ENCODE measurements at places on chromosomes 7 and 10.

GRCh38 chr7:132576721-132577085, 433 bp upstream of the PLXNA4 start:
- DNase-seq, result no peak

DNA sequence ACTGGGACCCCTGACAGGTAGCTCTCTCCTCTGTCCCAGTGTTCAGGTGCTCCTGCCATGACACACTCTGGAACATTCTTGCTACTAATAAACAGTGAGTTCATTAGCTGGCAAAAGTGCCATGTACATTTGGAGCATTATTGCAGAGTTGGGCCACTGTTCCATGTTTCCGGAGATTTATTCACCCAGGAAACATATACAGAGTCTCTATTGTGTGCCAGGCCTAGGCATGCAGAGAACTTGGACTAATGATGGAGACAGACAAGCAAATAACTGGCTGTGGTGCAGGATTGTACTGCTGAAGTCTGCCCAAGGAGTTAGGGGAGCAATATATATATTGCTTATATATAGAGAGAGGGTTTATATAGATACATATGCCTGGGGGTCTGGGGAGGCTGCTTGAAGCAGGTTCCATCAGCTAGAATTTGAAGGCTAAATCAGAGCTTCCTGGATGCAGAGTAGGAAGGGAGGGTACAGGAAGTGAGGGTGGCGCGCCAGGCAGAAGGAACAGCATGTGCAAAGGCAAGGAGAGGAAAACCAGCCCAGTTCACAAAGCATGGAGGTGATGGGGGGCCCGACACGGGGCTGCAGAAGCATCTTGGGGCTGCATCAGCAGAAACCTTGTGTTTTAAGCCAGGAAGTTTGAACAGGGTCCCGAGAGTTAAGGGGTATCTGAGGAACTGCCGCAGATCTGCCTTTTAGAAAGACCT, 22.7 kb upstream of the EEPD1 start:
- DNase-seq, result no peak

- DNase-seq, result no peak
These were observed 178.2 kb upstream of the NAMPT start for GRCh38 chr7:106462914-106463482.

- DNase-seq, result no peak
These were observed 391.2 kb downstream of the PHTF2 start for GRCh38 chr7:78189762-78190161.

DNA sequence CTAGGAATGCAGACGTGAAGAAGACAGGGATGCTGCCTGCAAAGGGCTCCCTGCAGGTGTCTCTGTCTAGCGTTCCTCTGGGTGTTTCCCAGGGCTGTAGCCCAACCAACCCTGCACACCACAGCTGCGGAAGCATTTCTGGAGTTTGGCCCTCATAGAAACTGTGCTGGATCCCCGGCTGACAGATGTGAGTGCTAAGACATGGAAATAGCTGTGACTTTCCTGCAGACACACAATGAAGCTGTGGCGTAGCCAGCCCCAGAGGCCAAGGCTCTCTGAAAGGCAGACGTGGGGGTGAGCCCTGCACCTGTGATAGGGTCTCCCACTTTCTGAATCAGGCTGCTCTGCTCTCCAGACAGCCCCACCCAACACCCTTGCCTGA, 44.8 kb downstream of the ADCYAP1R1 start:
- DNase-seq, result no peak

- DNase-seq, result no peak
These were observed 13.0 kb upstream of the HUS1 start for GRCh38 chr7:47992446-47992845.

DNA sequence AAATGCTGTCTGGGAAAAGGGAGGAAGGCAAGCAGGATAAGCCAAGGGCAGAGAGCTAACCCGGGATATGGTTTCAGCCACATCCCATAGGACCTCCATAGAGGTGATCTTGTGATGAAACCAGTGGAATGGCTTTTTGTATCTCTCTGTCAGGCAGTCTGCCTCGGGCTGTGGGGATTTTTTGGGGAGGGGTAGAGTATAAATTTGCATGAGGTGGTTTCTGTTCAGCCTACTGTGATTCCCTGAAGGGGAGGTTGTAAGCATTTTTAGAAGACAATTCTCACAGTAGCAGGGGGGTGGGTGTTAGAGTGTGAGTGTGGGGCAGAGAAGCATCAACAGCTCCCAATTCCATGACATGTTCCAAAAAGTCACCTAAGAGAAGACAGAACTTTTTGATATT, 11.8 kb downstream of the OR9A2 start:
- no peak for DNase-seq

- no peak for DNase-seq
These were observed 458.2 kb upstream of the KLF6 start for GRCh38 chr10:4243169-4243568.

DNA sequence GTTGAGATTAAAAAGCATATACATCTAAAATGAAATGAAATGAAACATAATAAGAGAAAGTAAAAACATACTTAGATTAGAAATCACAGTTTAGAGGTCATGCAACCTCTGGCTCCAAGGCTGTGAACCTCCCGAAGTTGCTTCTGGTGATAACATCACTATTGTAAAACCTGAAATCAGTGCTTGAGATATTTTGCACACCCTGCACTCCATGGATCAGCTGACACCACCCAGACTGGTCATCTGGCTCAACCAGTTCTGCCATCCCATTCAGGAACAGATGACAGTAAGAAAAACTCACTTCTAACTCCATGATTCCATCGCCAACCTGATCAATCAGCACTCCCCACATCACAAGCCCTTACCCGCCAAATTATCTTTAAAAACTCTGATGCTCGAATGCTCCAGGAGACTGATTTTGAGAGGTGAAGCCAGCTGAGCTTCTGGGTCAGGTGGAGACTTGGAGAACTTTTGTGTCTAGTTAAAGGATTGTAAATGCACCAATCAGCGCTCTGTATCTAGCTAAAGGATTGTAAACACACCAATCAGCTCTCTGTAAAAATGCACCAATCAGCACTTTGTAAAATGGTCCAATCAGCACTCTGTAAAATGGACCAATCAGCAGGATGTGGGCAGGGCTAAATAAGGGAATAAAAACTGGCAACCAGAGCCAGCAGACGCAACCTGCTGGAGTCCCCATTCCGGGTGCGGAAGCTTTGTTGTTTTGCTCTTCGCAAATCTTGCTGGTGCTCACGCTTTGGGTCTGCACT, 162.6 kb upstream of the MAGI2 start:
- DNase-seq, result no peak

DNA sequence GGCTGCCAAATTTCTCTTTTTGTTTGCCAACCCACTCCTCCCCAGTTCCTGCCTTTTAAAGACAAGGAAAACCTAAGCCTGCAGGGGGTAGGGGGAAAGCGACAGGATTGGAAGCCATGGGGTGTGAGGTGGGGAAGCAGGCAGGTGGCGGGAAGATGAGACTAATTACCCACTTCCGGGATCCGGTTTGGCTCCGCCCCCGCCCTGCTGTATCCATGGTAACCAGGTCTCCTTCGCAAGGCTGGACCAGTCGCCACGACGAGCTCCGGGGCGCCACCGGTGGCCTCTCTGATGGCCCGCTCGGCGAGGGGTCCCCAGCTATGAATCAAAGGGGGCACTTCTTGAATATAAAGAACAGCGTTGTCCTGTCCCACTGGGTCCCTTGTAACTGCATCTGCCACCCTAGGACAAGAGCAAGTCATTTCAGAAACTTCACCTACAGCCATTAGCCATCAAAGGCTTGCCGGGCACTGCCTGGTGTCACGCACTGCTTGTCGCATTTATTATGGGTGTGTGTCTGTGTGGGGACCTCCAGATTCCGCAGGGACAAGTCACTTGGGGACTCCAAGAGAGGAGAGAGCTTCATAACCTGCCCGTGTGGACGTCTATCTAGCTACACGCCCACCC, 55.4 kb upstream of the LMTK2 start:
- DNase-seq, result no peak

- DNase-seq, result no peak
These were observed 43.5 kb upstream of the TCERG1L start for GRCh38 chr10:131355056-131355455.

- no peak for DNase-seq
These were observed 141.8 kb upstream of the C1QL3 start for GRCh38 chr10:16663444-16663843.

DNA sequence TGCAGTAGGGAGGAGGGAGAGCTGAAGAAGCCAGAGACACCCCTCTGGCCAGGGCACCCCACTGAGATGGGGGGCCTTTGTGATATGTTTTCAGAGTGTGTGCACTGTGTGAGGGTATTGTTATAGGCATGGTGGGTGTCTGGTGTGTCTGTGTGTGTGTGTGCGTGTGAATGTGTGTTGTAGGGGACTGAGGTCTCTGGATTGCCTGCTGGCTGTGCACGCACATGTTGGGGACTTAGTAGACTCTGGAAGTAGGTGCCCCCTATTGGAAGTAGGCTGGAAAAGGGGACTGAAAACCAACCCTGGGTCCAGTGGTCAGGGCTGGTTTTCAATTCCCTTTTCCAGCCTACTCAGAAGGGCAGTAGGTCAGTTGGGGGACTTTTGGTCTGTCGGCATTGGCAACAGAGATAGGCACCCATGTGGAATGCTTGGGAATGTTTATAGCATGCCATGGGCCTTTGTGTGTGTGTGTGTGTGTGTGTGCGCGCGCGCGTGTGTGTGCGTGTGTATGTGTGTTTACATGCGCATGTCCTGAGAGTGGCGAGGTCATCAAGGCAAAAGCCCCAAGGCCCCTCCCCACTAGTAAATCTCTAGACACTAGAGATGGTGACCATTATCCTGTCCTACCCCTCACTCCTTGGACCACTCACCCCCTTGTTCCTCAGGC, 78.8 kb downstream of the HIF1AN start:
- DNase-seq, result no peak

DNA sequence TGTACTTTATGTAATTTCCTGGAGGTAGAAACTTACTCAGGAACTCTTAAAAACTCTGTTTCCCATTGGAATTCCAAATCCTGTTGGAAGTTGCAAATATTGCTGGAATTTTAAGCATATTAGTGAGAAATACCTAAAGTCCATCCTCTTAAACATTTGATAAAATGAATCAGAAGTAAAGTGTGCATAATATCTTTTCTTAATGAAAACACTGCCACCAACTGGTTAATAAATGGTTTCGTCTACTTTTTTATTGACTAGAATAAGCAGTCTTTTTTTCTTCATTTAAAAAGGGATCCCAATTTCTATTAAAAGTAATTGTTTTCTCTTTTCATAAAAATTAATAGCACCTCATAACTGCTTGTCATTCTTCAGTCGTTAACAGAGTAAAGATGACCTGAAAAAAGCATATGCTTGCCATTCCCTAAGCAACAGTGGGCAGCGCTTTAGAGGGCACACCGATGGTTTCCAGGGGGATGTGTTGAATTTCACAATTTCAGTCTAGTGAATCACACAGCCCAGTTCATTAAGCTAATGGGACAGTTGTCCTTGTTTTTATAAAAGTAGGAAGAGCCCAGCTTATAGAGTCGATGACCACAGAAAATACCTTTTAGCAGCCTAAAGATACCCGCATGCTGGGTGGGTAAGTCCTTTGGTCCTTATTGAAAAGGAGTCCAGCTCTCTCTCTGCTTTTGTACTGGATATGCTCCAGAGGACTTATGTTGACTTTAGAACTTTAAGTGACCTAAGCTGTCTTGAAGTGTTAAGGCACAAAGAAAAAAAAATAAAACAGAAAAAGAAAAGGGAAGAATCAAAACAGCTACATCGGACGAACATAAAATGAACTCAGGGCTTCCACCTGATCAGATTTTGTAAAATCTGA, 28.5 kb downstream of the NPS start:
- no peak for DNase-seq

- DNase-seq, result no peak
These were observed 134.2 kb downstream of the ITGB8 start for GRCh38 chr7:20464891-20465290.

DNA sequence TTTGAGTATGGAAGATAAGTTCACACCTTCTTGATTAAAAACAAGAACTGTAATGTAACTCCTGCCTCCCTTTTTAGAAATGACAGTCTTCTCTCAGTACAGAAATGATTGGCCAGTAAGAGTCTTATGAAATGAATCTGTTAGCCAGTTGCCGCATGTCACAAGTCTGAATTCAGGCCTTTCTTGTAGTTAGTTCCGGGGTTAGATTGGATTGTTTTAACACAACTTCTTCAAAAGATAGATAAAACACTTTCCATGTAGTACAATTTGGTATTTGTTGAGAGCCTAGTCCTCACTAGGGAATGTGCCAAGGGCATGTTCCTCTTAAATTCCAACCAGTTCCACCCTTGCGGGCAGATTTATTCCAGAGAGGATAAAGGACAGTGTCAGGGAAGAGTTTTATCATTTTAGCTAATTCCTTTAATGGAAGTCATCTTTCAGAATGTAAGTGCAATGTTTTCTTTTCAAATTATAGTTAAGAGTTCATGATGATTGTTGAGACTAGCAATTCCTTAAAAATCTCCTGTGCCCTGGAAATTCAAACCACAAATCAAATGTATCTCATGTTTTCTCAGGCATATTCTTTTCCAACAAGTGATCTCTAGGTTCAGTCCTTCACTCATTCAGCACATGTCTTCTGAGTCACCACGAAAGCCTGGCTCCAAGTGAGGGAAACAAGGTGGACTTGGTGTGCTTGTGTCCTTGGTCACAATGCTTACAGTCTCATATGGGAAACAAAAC, 4.1 kb downstream of the FHIP2A start:
- no peak for DNase-seq

DNA sequence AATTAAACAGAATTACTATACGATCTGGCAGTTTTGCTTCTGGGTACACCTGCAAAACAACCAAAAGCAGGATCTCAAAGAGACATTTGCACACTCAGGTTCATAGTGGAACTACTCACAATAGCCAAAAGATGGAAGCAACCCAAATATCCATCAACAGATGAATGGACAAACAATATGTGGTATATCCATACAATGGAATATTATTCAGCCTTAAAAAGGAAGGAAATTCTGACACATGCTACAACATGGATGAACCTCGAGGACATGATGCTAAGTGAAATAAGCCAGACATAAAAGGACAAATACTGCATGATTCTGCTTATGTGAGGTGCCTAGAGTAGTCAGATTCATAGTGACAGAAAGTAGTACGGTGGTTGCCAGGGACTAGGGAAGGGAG, 330.7 kb downstream of the PLXNA4 start:
- no peak for DNase-seq

Data from activated B cell treated with CpG ODN at 0.5 μM for 24 hours (primary cell).